ENCODE measurements at places on chromosomes 2 and 18. TPM values are rescaled to one million over a fixed set of nuclear protein-coding genes. Genes with fewer than 3 reads are reported as not detected.

The SP100 gene
- total RNA-seq, result 0.36 TPM

The RGPD5 gene
- 161 TPM for total RNA-seq

The CCDC85A gene
- 0.86 TPM for total RNA-seq

The AMER3 gene
- 1.2 TPM for total RNA-seq

The MDH1B gene
- total RNA-seq, result 2.9 TPM

The CCDC93 gene
- total RNA-seq, result 36.6 TPM

The TMEM17 gene
- 2.1 TPM for total RNA-seq

The PLA2R1 gene
- total RNA-seq, result 1.4 TPM

The CFAP65 gene
- total RNA-seq, result 1.7 TPM

The TMEM178A gene
- total RNA-seq, result 7.4 TPM

DNA sequence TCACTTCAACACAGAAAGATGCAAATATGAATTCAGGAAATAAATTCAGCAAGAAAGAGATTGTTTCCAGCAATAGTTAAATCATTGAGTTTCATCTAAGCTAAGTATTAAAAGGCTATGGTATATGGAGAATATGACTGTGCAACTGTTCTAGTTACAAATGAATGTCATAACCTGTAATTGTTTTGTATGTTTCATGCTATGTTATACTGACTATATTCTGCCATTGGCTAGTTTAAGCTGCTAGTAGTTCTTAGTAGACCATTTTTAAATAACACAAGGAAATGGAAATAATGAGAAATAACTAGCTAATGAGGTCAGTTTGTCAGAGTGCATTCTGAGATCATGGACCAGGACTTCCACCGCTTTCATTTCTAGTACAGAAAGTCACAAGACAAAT is 1154.9 kb upstream of the TMEFF2 start:
- DNase-seq, result no peak
- no peaks in the 10 kb centered on the region for H3K36me3 ChIP-seq
- H3K4me1 ChIP-seq, result no peaks in the 10 kb centered on the region
- H3K4me3 ChIP-seq, result no peak overlapping the region
- H3K27ac ChIP-seq, result no peak overlapping the region
- no peaks in the 10 kb centered on the region for H3K27me3 ChIP-seq

- H3K4me1 ChIP-seq, result no peaks in the 10 kb centered on the region
- DNase-seq, result no peak
- H3K4me3 ChIP-seq, result no peak overlapping the region
- H3K36me3 ChIP-seq, result no peaks in the 10 kb centered on the region
- H3K27ac ChIP-seq, result no peak overlapping the region
- no peaks in the 10 kb centered on the region for H3K27me3 ChIP-seq
Measured at GRCh38 chr2:195686564-195686963, 29.5 kb downstream of the SLC39A10 start.

DNA sequence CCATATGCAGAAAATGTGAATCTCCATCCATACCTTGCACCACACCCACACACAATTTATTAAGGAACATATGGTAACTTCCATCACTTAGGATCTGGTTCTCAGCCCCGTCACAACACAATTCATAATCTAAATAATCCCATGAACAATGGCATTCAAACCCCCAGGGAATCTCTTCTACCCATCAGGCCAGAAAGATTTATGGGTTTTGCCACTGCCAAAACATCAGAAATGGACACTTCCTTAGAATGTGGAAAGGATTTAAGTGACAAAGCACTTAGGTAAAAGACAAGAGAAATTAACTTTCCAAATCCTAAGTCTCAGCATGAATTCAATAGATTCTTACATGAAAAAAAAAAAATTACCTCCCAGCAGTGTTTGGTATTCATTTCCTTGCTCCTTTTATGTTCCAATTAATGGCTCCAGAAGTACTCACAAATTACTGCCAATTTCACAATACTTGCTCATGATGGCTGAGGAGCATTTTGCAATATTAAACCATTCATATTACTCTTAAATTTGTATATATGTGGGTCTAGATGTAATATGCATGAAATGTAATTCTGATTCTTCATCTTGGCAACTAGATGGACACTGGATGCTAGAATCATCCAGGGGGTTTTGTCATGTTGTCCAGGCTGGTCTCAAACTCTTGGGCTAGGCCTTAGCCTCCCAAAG is 56.5 kb upstream of the TMEM247 start:
- H3K27me3 ChIP-seq, result no peaks in the 10 kb centered on the region
- DNase-seq, result no peak
- no peaks in the 10 kb centered on the region for H3K4me1 ChIP-seq
- no peak overlapping the region for H3K27ac ChIP-seq

- peaks cover 8% of the 10 kb centered on the region for H3K4me1 ChIP-seq
- no peak for DNase-seq
- H3K27ac ChIP-seq, result no peak overlapping the region
- no peaks in the 10 kb centered on the region for H3K36me3 ChIP-seq
- no peaks in the 10 kb centered on the region for H3K27me3 ChIP-seq
Measured at GRCh38 chr18:54812885-54813284, 15.4 kb upstream of the RAB27B start.

DNA sequence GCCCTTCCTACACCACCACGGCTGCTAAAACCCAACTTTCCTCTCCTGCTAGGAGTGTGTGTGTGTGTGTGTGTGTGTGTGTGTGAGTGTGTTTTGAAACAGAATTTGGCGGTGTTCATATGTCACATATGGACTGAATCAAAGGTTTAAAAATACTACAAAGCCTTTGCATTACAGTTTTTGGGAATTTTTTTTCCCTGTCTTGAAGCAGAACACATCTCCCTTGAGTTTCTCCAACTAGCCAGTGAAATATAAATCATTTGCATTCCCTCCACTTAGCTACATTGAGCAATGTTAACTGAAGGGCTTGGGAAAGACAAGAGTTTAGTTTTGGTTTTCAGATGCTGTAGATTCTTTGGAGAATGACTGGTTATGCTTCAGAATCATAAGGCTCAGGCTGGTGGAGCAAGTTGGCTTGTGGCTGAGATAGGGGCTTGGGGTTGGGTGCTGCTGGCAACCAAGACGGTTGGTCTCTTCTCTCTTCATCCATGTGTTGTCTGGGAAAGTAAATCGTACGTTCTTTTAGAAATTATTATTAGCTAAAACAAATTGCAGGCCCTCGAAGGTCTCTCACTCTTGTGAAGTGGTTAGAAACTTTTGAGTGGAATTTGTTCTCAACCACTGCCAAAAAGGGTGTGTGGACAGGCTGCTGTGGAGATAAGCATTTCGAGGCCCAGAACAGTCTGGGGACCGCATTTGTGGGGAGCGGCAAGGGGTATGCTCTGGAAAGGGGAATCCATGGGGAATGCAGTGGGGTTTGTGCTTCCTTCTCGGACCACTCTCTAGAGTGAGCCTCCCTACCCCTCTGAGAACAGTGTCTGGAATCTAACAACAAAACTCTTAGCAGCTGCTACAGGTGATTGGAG is 1.4 kb downstream of the NRP2 start:
- DNase-seq, result peak; percentile 58
- H3K36me3 ChIP-seq, result no peaks in the 10 kb centered on the region
- H3K4me1 ChIP-seq, result peaks cover 29% of the 10 kb centered on the region
- no peak overlapping the region for H3K27ac ChIP-seq

DNA sequence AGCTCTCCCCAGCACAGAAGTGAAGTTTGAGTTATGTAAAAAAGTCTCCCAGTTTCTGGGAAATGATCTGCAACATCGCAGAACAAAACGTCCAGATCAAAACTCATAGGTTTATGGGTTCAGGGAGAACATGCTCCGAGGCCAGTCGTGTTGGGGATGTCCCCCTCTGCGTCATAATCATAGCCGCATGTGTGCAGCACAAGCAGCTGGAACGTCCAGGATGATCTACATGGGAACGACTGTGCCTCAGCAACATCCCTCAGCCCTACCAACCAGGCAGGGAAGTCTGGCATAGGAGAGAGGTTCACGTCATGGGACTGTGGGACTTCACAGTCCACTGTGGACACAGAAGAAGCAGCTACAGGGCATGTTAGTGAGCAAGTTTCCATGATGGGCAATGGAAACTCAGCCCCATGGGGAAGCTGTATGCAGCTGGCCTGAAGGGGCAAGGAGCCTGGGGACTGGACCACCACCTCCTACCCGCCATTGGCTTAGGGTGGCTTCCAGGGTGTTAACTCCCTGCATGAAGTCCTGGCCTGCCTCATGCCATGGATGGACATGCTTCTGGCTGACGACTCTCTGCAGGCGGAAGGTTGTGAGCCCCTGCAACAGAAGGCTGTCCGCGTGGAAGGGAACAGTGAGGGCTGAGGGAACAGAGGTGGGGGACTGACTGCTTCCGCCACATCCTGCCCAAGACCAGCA is 96.9 kb downstream of the COPS8 start:
- no peak overlapping the region for H3K4me3 ChIP-seq
- H3K27ac ChIP-seq, result no peak overlapping the region
- no peaks in the 10 kb centered on the region for H3K4me1 ChIP-seq
- DNase-seq, result no peak
- no peaks in the 10 kb centered on the region for H3K27me3 ChIP-seq

- no peaks in the 10 kb centered on the region for H3K27me3 ChIP-seq
- H3K4me1 ChIP-seq, result no peaks in the 10 kb centered on the region
- H3K4me3 ChIP-seq, result no peak overlapping the region
- no peaks in the 10 kb centered on the region for H3K36me3 ChIP-seq
Measured at GRCh38 chr2:48272199-48272598, 257.8 kb upstream of the STON1 start.

DNA sequence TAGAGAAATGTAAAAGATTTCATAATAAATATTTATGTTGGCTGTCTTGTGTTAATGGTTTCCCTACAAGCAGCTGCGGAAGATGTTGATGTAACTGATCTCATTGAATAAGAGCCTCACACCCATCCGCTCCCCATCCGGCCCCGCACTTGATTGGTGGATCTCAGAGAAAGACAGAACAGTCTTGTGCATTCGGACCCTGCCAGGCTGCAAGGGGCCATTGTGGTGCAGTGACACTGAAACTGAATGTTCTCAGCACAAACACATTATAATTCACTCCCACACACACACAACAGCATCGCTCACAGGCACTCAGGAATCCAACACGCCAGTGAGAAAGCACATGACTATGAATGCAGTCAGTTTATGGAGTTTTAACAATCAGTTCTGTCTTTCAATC is 47.8 kb downstream of the PRELID3A start:
- no peaks in the 10 kb centered on the region for H3K27me3 ChIP-seq
- peak overlapping the region; percentile 47 for H3K27ac ChIP-seq
- no peak for DNase-seq
- no peaks in the 10 kb centered on the region for H3K4me1 ChIP-seq

DNA sequence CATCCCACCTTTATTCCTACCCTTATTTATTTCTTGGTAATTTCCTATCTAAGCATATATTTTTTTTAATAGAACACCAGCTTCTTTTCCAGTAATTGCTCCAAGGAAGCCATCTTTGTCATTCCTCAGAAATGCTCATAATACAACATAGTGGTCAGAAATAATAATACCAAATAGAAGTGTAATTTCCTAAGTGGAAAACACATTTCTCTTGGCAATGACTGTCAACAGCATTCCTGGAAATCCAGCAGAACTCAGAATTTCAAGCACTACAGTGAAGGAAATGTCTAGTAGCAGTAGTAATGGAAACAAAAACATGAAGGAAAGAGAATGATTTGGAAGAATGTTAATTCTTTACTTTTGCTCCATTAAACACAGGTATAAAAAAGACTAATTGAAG is 56.6 kb downstream of the GDF7 start:
- H3K36me3 ChIP-seq, result no peaks in the 10 kb centered on the region
- no peak overlapping the region for H3K4me3 ChIP-seq
- H3K27me3 ChIP-seq, result no peaks in the 10 kb centered on the region
- H3K4me1 ChIP-seq, result no peaks in the 10 kb centered on the region

DNA sequence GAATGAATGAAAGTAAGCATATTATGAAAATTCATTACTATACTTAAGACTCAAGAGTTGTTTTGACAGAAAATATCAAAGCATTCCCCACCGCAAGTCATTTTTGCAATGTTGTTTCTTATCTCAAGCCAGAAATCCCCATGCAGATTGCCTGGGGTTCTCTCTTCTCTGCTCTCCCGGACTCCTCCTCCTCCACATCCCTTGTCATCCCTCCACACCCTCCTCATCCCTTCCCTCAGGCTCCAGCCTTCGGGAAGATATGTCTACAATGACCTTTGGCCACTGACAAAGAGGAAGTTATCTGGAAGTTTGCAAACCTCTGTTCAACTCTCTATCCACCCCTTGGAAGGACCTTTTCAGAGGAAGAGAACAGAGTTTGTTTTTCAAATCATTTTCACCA is 11.9 kb downstream of the TFCP2L1 start:
- H3K27me3 ChIP-seq, result peaks cover 7% of the 10 kb centered on the region
- H3K4me1 ChIP-seq, result no peaks in the 10 kb centered on the region
- no peak overlapping the region for H3K27ac ChIP-seq
- DNase-seq, result no peak
- no peaks in the 10 kb centered on the region for H3K36me3 ChIP-seq
- no peak overlapping the region for H3K4me3 ChIP-seq

- no peak overlapping the region for H3K4me3 ChIP-seq
- H3K4me1 ChIP-seq, result peaks cover 13% of the 10 kb centered on the region
- no peak overlapping the region for H3K27ac ChIP-seq
- DNase-seq, result peak; percentile 64
Measured at GRCh38 chr2:19569300-19569791, 210.9 kb upstream of the OSR1 start.

DNA sequence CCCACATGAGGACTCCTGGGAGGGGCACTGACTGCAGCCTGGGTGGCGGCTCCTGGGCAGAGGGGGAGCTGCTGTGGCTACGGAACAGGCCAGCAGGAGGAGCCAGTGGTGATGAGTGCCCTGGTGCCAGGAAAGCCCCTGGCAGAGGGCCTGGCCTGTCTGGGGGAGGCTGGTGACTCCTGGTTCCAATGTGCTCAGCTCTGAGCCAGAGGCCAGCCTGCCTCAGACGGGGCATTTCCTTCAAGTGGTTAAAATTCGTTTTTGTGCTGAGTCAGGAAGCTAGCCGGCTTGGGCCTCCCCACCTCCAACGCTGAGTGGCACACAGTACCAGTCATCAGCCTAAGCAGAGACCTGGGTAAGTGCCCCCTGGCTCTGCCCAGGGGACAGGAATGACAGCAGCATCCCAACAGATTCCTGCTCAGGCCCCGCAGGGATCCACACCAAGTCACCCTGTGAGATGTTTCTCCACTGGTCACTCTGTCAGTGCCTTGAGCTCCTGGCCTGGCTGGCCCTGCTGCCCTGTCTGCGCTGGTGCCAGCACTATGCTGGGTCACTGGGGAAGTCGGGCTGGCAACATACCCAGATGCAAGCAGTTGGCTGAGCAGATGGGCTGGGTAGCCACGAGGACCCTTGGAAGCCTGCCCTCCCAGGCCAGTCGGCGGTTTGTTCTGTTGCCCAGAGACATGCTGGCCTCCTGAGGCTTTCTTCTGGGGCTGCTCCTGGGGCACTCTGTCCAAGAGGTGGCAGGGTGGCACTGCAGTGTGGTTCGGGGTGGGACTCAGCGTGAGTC is 7.1 kb upstream of the KLF11 start:
- DNase-seq, result peak; percentile 77
- no peak overlapping the region for H3K27ac ChIP-seq
- H3K27me3 ChIP-seq, result no peaks in the 10 kb centered on the region
- H3K36me3 ChIP-seq, result no peaks in the 10 kb centered on the region
- no peaks in the 10 kb centered on the region for H3K4me1 ChIP-seq
- no peak overlapping the region for H3K4me3 ChIP-seq

Data from endodermal cell (in vitro differentiated cells).